Memory B cell (primary cell): ENCODE measurements at places on chromosomes 6 and 20.
A peak's percentile ranks its signal among the peaks of the same experiment; 100 is the strongest.

- peaks cover 17% of the 10 kb centered on the region for H3K36me3 ChIP-seq
- no peak for DNase-seq
- peaks cover 6% of the 10 kb centered on the region for H3K4me1 ChIP-seq
- H3K27ac ChIP-seq = no peak overlapping the region
- no peak overlapping the region for H3K4me3 ChIP-seq
Measured at GRCh38 chr6:166501246-166501645, 85.2 kb downstream of the RAMACL start.

DNA sequence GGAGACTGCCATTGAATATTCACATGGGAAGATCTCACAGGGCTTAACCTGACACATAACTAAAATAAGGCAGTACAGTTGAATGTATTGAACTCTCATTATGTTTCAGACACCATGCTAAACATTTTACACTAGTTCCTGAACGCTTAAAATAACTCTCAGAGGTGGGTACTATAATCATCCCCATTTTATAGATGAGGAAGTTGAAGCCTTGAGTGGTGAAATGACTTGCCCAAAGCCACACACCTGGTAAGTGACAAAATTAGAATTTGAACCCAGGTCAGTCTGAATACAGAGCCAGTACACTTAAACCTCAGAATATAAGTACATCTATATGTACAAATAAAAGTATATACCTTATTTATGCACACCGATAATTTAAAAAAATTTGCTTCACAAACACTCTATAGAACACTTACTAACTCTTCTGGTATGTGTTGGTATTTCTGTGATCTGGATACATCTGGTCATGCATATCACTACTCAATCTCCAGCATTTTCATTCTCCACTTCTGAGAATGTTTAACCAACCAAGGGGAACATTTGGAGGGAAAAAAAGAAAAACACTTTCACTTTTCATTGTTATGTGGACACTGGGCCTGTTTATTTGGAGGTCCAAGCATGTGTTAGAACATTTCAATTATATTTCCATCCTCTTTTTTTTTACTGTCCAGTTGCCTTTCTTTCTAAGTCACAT lies 4.6 kb upstream of the BICRAL start:
- H3K4me1 ChIP-seq = peaks cover 44% of the 10 kb centered on the region
- peak overlapping the region; percentile 87 for H3K27ac ChIP-seq
- peaks cover 2% of the 10 kb centered on the region for H3K36me3 ChIP-seq
- H3K4me3 ChIP-seq = no peak overlapping the region
- H3K27me3 ChIP-seq = no peaks in the 10 kb centered on the region
- DNase-seq = no peak

DNA sequence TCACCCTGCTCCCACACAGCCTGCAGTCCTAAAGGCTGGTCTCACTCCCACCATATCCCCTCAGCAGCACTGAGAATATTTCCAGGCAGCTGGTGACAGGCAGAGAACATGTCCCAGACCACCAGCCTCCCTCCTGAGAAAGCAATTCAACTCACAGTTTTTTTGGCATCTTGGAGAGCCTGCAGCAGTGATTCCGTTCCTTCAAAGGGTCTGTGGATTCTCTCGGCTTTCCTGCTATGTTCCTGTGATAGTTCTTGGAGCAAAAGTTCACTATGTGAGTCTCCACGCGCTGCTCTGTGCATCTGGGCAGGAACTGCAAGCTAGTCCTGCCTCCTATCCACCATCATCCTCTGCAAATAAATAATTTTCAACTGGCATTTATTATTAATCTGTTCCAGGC lies 448.3 kb upstream of the HSF2 start:
- no peak overlapping the region for H3K4me3 ChIP-seq
- H3K36me3 ChIP-seq = no peaks in the 10 kb centered on the region

DNA sequence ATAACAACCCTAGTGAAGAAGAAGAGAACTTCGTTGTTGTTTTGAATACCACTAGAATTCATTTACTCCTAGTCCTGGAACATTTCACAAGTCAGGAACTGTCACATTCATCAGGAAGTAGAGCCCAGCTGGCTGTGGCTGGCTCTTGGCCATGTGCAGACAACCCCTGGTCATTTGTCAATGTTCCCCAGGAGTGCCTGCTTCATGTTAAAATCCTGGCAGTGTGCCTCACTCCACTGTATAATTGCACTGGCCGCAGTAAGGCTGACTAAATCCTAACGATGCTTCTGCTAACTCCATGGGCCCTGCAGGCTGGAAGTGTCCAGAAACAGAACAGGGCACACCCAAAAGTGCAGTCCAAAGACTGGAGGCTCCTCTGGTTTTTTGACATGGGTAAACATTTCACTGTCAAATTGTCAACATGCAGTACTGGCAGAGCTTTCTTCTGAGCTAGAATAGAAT lies 41.5 kb upstream of the ADGRF1 start:
- H3K27me3 ChIP-seq = peaks cover 8% of the 10 kb centered on the region
- no peak for DNase-seq
- no peak overlapping the region for H3K27ac ChIP-seq
- H3K4me1 ChIP-seq = no peaks in the 10 kb centered on the region

DNA sequence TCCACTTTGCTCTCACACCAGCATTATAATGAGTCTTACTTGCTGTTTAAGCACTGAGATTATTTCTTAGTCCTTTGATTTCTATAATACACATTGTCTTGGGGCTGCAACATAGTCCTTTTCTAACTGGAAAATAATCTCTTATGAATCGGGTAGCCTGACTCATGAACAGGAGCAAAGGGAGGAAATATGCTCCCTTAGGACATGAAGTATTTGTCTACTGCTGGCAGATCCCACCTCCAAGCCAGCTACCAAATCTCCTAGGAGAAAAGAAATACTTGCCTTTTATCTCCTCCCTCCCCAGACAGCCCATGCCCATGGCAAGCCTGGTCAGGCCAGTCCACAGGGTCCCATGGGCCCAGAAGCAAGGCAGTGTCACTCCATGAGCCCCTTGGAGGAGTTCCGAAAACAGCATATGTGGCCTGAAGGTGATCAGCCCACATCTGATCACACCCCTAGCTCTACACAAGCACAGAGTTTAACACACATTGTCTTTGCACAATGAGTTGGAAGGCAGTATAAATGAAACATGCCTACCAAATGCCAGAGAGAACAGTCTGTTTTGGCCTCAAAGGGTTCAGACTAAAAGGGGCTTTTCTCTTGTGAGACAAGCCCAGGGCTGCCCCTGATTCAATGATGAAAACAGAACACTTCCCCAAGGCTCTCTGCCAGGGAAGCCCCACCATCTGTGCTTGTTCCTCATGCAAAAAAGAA lies 37.1 kb upstream of the SLC4A11 start:
- no peaks in the 10 kb centered on the region for H3K4me1 ChIP-seq
- H3K36me3 ChIP-seq = peaks cover 18% of the 10 kb centered on the region
- no peak overlapping the region for H3K4me3 ChIP-seq
- no peak for DNase-seq
- no peaks in the 10 kb centered on the region for H3K27me3 ChIP-seq

DNA sequence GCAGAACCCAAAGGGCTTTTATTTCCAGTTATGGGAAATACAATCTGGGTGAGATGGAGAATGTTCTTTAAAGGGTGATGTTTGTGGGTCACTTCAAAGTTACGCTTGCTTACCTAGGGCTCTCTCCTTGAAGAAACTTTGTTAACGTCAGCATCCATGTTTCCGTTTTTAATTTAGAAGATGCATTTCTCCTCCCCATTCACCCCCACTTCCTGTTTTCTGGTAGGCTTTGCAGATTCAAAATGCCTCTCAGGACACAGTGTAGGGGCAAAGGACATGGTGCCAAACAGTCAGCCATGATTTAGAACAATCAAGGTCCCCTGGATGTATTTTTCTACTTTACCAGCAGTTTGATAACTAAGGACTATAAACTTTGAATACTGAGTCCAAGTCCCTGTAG lies 49.5 kb downstream of the RPS12 start:
- H3K4me1 ChIP-seq = no peaks in the 10 kb centered on the region
- no peak overlapping the region for H3K27ac ChIP-seq
- no peak overlapping the region for H3K4me3 ChIP-seq
- H3K27me3 ChIP-seq = no peaks in the 10 kb centered on the region

- no peak overlapping the region for H3K27ac ChIP-seq
- H3K36me3 ChIP-seq = no peaks in the 10 kb centered on the region
Measured at GRCh38 chr6:16060039-16060438, 68.8 kb upstream of the MYLIP start.

DNA sequence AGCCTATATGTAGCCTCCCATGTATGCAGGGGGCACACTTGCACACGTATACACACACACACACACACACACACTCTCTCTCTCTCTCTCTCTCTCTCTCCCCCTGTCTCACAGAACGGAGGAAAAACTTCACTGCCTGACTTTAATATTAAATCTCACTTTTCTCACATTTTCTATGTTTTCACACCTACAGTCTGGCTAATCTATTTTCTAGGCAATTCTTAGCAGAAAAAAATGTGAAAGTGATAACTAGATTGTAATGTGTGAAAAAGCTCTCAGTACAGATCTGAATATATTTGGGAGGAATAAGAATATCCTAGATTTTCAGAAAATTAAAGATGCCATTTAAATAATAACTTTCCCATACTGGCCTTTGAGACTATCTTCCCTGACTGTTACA lies 120.9 kb downstream of the MCHR2 start:
- peaks cover 6% of the 10 kb centered on the region for H3K4me1 ChIP-seq
- peaks cover 14% of the 10 kb centered on the region for H3K27me3 ChIP-seq
- no peak overlapping the region for H3K4me3 ChIP-seq
- DNase-seq = no peak

DNA sequence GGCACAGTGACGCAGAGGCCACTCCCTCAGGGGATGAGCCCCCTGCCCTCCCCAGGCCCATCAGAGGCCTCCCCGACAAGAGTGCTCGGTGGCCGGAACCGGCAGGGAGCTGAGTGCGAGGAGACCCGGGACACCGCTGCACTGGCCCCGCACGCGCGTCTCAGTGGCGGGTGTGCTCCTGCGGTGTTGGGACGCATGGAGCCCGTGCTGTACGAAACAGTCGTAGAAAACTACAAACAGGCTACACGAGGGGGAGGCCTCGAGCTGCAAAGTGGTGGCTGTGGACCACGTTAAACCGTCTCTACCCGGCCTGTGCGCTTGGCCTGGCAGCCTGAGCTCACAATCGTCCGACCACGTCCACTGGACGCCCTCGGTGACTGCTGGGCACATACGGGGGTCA lies 40.2 kb upstream of the FNDC1 start:
- H3K4me3 ChIP-seq = no peak overlapping the region
- no peaks in the 10 kb centered on the region for H3K36me3 ChIP-seq
- H3K4me1 ChIP-seq = peaks cover 25% of the 10 kb centered on the region
- no peak overlapping the region for H3K27ac ChIP-seq
- DNase-seq = no peak
